ENCODE measurements at places on chromosomes 4 and X.

DNA sequence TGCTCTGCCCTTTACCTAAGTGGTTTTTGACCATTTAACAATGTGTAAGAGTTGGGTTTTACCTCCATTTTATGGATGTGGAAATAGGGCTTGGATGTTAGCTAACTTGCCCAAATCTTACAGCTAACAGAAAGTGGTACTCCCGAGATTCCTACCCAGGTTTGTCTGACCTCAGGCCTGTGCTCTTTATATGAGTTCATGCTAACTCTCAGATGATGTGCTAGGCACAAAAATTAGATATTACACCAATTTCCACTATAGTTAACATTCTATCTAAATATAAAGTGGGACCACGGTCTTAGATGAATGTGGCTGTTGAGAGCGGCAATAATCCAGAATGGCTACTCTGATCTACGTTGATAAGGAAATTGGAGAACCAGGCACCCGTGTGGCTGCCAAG, at the start of gene PTTG2:
Gene PTTG2, plus strand, starts transcription at position 301 of the 400 bp plus-strand sequence. Its CDS starts 37 bp downstream, at position 338.
- DNase-seq: no peak

- DNase-seq: peak; percentile 27
These were observed 4.5 kb downstream of the NBDY start for GRCh38 chrX:56733459-56734046.

GRCh38 chr4:129164243-129164642, 68.3 kb downstream of the C4orf33 start:
- no peak for DNase-seq

DNA sequence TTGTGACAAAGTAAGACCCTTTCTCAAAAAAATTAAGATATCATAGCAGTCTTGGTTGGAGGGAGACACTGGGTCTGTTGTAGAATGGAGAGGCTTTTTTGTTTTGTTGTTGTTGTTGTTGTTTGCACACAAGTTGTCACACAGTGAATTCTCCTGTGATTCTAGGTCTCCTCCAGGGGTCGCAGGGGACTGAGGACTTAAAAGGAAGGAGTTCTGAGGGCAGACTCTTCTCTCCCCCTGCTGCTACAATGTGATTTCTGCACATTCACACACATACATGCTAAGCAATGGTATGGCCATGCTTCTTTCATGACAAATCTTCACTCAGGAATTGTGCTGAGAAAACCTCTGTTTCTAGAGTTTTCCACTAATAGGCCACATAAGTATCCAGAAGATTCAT, 71.1 kb downstream of the ZNF732 start:
- no peak for DNase-seq

DNA sequence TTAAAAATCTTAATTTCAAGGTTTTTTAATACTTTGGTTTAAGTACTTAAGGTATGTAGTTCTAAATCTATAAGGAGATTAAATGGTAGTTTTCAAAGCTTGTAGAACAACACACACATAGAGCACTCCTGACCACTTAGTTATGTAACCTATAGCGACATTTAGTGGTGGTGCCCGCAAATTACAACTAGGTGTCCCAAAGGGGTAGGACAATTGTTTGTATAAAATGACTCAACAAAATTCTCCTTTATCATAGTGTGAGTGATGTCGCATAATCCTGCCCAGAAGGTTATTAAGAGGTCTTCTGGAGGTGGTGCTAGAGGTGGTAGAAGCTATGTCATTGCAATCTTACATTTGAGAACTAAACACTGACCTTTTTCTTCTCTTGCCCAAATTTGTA, 373.0 kb upstream of the RASGEF1B start:
- DNase-seq: peak; percentile 45

DNA sequence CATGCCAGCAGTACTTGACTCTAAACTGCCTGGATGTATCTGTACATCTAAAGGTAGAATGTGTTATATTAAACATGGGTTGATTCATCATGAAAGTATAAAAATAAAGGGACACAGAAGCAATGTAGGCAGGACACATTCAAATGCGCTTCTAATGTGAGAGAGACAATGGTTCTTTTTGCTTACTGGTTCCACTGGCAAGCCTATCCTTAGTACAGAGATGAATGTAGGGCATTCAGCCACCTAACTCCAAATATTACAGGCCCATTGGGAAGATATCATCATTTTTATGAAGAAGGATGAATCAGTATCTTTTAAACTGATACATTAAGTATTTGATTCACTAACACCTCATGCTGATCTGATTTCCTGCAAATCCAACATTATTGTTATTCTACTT, 18.0 kb downstream of the CDKL2 start:
- no peak for DNase-seq

DNA sequence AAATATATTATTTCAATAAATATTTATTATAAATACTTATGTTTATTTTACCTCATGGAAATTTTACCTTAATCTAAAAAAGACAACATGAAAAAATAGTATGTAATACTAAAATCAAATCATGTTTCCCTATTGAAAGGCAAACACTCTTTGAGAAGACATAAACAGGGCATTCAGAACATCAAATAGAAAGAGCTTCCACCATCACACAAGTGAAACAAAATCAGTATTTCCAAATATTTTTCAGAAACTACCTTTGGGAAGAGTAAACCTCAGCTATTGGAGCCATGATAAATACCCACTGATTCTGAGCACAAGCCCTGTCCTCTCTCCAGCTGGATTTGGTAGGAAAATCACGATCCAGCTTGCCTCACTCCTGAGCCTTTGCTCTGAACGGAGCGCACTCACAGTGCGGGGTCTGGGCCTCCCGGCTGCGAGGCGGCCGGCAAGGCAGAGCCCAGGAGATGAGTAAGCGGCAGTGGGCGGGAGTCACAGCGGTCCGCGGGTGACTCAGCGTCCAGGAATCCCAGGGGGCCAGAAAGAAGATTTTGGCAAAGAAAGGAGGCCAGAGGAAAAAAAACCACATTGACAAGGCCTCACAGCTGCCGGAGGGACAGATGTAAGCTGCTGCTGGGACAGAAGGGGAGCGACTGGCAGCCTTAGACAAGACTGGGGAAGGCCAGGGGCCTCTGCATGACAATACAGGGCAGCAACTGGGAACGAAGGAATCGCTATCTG, 14.7 kb upstream of the ANXA5 start:
- DNase-seq: no peak

GRCh38 chr4:175253184-175253902, 335.2 kb downstream of the ADAM29 start:
- no peak for DNase-seq

DNA sequence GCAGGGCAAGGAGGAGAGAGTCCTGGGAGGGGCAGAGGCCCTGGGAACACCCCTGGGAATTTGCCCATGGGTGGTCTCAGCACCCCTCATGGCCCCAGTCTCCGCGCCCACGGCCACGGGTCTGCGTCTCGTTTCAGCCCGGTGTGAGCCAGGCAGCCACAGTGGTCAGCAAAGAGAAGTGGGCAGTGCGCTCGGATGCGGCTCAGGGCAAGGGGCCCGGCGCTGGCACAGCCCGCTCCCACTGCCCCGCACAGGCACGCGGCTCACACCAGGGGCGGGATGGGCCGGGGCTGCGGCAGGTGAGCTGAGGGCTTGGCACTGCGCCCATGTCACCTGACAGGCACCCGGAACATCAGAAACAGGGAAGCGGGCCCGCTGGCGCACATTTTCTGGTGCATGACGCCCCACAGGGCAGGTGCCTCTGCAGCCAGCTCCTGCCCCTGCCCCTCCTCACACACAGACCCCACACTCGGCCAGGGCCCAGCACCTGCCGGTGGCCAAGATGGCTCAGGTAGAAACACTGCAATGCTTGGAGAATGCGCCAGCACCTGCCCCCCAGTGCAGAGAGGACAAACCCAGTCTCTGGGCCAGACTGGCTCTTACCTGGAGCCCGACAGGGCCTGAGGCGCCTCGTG, 41.9 kb upstream of the MXD4 start:
- DNase-seq: no peak

- DNase-seq: peak; percentile 88
These were observed 58.5 kb downstream of the TSC22D3 start for GRCh38 chrX:107716816-107717700.

GRCh38 chr4:139606579-139607501, 50.8 kb upstream of the SETD7 start:
- no peak for DNase-seq

DNA sequence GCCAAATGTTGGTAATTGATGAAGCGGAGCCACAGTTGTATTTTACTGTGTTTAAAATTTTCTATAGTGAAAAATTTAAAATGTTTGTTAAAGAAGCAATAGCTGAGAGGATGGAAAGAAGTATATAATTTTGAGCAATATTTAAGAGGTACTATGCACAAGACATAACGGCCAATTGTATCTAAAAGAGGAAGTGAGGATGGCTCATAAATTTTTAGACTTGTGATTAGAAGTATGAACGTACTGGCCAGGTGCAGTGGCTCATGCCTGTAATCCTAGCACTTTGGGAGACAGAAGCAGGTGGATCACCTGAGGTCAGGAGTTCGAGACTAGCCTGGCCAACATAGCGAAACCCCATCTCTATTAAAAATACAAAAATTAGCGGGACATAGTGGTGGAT, 12.7 kb upstream of the HHIP start:
- DNase-seq: no peak

DNA sequence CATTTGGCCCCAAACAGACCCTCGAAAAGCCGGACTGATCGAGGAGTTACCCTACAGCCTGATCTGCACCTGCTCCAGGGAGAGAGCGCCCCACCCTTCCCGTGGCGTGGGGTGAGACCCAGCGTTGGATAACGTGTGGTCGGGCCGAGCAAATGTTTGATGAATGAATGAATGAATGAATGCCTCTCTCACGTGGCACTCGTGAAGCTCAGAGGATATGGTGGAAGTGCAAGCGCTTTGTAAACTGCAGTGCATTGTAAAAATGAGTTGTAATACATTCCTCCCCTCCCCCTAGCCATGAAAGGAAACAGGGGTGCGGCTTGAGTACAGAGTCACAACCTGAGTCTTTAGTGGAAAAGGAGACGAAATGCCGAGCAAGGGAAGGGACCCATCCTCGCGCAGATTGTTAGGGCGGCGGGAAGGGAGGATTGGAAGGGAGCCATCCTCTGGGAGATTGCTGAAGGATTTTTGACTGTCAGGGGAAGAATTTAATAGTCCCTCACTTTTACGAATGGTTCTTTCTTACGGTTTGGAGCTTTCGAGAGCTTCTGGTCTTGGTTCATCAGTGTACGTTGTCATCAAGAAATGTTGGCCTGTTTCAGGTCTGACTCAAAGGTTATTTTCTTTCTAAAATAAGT, 772 bp upstream of the FBXW7 start:
- DNase-seq: no peak

DNA sequence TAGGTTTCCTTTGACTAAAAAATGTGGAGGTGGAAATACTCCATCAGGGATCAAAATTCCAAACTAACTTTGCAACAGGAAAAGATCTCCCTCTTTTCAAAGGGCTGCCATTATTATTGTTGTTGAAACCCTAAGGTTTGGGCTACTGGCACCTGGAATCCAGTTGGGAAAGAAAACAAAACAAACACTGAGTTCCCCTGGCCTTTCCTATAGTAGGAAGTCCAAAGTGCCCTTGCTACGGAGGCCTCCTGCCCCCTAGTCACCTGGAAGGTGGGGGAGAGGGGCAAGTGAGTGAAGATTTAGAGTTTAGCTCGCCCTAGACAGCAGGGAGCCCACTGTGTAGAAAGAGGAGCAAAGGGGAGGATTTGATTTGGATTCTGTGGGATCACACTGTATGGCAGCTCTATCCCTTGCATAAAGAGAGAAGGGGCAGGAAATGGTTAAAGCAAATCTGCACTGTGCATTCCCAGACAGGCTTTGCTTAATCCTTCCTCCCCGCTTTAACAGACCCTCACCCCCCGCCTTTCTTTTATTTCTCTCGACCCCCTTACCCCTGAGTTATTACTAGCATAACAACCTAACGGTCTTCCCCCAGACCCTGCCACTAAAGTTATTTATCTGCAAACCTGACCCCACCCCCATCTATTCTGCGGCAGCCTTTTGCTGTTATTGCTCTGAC, 627 bp upstream of the FAT4 start:
- DNase-seq: no peak

DNA sequence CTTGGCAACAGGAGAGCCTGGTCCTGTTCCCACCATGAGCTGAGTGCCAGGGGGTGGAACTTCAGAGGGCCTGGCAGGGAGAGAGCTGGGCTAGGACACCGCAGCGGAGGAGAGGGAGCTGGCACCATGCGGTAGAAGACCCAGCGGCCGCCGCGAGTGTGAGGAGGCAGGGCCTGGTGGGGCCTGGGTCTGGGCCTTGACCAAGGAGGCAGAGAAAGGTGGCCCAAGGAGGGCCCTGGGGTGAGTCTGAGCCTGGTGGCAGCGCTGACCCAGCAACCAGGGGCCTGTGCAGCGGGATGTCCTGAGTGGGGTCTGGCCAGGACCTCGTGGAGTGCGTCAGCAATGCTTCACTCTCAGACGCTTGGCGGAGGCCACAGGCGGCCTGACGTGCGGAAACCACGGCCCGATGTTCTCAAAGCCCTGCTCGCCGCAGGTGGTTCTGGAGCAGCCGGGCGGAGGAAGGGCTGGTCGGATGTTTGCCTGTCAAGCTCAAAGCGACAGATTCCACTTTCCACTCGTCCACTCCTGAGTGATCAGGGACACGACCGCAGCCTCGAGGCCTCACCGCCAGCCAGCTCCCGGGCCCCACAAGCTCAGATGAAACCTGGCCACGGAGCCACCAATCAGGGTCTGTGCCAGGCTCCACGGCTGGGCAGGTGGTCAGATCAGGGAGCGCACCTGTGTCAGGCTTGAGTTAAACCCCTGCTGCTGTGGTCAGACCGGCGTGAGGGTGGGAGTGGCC, 20.8 kb downstream of the ATP5ME start:
- no peak for DNase-seq

- no peak for DNase-seq
These were observed 50.6 kb upstream of the MAN2B2 start for GRCh38 chr4:6524436-6524835.

- DNase-seq: no peak
These were observed 9.7 kb upstream of the MYOZ2 start for GRCh38 chr4:119125931-119126330.

- DNase-seq: no peak
These were observed 111.3 kb downstream of the PCDH18 start for GRCh38 chr4:137420901-137421396.

DNA sequence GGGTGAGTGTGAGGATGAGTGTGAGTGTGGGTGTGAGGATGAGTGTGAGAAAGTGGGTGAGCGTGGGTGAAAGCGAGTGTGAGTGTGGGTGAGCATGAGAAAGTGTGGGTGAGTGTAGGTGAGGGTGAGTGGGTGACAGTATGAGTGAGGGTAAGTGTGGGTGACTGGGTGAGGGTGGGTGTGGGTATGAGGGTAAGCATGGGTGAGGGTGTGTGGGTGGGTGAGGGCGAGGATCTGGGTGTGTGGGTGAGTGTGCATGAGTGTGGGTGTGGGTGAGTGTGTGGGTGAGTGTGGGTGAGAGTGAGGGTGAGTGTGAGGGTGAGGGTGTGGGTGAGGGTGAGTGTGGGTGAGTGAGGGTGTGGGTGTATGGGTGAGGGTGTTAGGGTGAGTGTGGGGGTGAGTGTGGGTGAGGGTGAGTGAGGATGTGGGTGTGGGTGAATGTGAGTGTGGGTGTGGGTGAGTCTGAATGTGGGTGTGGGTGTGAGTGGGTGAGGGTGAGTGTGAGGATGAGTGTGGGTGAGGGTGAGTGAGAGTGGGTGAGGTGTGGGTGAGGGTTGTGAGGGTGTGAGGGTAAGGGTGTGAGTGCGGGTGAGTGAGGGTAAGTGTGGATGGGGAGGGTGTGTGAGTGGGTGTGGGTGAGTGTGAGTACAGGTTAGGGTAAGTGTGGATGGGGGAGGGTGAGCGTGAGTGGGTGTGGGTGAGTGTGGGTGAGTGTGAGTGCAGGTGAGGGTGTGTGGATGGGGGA, 48.9 kb downstream of the ING2 start:
- no peak for DNase-seq
